Non-pigmented ciliary epithelial cell (primary cell): ENCODE measurements at places on chromosomes 13 and 19.
A peak's percentile ranks its signal among the peaks of the same experiment; 100 is the strongest.

GRCh38 chr19:44576843-44577565 lies 36.4 kb upstream of the IGSF23 start:
- DNase-seq: no peak

DNA sequence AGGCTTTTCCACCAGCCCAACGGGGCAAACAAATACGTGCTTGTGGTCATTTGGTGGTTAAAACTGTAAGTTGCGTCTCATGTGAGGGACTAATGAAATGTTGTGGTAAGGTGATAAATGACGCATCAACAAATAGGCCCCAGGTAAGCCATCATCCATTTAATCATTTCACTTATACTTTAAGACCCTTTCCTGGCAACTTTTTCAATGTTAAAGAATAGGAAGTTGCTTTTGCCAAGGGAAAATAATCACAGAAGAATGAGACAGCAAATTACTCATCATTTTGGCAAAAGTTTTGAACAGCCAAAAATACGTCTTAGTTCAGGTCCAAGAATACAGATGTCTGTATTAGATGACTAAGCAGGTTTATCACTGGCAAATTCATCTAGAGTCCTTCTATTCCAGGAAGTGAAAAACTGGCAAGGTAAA lies 660.4 kb downstream of the SLITRK1 start:
- DNase-seq: peak; percentile 67

DNA sequence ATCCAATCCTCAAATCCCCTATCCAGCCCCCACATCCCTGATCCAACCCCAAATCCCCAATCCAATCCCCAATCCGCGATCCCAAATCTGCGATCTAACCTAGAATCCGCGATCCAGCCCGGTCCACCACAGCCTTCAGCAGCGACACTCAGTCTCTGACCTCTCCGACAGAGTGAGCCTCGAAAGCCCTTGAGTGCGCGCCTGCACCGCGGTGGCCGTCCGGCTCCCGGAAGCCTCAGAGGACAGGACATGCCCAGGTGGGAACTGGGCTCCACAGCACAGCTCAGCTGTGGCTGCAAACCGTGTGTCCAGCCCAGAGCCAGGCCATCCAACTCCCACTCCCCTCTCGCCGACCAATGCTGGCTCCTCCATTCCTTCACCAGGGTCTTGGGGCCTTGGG lies 48.8 kb upstream of the C1QTNF9B start:
- DNase-seq: no peak

- DNase-seq: no peak
These were observed 2.0 kb upstream of the MEIS3 start for GRCh38 chr19:47421244-47421786.

GRCh38 chr19:45354241-45354842 lies 13.8 kb downstream of the KLC3 start:
- DNase-seq: no peak

GRCh38 chr13:20192158-20192835 lies 441 bp downstream of the GJB2 start:
- DNase-seq: no peak

DNA sequence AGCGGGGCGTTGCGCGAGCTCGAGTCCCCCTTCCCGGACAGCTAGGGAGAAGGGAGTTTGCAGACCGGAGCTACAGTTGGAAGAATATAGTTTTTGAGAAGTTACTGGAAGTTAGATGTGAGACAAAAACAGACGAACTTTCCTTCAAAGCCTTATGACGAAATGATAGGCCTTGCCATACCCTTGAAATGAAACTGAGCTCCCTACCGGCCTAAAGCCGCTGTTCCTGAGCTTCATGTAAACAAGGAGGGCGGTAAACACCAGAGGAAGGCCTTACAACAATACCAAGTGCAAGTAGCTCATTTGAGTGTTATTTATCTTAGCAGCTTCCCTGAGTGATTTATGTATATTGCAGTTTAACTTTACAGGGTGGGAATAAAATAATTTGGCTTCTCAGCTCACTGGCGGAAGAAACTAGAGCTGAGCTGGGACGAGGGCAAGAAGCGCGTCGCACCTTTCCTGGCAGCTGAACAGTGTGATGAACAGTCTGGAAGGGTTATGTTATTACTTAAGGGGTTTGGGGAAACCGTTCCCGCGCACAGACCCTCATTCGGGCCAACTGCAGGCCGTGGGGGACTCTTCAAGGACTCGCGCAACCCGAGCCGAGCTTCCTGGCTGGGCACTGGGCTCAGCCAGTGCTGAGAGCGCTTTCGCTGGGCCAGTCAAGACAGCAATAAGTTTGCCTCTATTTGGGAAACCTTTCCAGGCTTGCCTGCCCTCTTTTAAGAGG lies 111.2 kb downstream of the KCNRG start:
- no peak for DNase-seq

- no peak for DNase-seq
These were observed 12.2 kb upstream of the ZNF304 start for GRCh38 chr19:57338877-57339276.

GRCh38 chr19:36041831-36042230 lies 9.2 kb upstream of the CLIP3 start:
- DNase-seq: peak; percentile 81

GRCh38 chr13:37492741-37493514 lies 105.6 kb downstream of the POSTN start:
- DNase-seq: peak; percentile 92

DNA sequence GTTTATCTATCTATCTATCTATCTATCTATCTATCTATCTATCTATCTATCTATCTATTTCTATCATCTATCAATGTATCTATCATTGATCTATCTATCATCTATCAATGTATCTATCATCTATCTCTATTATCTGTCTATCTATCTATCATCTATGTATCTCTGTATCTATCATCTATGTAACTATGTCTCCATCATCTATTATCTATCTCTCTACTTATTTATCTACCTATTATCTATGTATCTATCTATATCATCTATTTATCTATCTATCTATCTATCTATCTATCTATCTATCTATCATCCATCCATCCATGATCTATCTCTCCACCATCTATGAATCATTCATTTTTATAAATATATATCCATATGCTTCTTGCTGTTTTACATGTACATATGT lies 15.8 kb downstream of the CYP4F3 start:
- DNase-seq: no peak

DNA sequence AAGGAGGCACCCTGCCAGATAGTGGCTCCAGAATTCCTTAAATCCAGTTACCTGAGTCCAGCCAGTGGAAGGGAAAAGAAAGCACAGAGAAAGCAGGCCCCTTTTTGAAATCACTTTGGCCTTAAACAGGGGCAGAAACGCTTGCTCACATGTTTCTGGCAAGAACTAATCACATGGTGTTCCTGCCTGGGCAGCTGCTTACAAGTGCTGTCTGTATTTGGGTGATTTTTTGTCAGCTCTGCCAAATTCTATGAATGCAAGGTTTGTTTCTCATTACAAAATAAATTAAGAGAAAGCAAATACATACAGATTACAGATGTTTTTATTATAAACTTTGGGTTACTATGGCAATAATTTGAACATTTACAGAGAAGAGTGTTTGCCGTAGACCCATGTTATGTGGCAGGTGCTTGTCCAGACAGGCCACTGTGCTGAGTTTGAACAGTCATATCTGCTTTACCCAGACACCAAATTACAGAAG lies 1237.8 kb downstream of the SLITRK5 start:
- no peak for DNase-seq

DNA sequence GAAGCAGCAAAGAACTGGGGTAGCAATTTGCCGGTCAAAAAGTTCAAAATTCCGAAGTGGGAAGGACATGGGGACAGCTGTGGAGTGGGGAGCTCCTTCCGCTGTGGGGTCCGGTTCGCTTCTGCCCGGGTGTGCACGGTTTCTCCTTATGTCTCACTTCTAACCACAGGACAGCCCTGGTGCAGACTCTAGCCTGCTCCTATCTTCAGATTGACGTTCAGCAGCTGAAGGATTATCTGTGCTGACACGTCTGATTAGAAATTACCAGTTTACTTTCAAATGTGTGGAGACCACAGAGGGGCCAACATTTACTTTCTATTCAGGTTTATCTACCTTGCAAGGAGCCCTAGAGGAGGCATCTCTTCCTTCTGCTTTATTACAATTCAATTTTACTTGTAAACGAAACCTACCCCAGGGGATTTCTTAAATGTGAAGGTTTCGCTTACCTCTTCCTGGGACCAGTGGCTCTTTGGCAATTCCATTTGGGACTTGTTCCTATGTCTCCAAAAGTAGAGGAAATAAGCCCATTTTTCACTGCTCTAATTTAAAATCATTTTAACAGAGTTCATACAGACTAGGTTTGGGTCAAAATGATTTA lies 27.3 kb downstream of the LHFPL6 start:
- DNase-seq: no peak
